Fibroblast of the aortic adventitia (primary cell): ENCODE measurements at places on chromosomes 5 and 9.

GRCh38 chr9:79371948-79372555 is 199.7 kb upstream of the TLE4 start:
- DNase-seq: no peak

- DNase-seq: peak; percentile 93
These were observed 168.9 kb downstream of the MAPKAP1 start for GRCh38 chr9:125538092-125538473.

DNA sequence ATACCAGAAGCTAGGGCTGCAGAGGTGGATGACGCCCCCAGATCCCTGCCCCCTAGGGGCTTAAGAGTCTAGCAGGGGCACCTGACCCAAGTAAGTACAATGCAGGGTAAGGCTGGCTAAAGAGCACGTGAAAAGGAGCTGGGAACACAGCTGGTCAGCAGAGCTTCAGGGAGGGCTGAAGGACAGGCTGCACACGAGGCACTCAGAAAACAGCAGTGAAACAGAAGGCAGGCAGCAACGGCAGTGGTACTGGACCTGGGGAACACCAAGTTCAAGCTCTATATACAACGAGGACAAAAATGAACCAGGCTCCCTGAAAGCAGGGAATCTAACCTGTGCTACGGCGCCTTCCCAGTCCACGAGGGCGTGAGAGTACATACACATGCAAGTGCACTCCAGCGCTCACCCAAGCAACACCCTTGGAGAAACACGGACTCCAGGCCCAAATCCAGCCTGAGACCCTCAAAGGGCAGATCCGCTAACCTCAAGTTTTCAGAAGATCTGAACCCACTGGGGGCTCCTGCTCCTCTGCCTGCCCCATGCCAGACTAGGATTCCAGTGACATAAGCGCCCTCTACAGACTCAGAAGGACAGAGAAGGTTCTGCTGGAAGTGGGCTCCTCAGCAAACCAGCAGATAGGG is 57.4 kb downstream of the PSMB7 start:
- DNase-seq: no peak

DNA sequence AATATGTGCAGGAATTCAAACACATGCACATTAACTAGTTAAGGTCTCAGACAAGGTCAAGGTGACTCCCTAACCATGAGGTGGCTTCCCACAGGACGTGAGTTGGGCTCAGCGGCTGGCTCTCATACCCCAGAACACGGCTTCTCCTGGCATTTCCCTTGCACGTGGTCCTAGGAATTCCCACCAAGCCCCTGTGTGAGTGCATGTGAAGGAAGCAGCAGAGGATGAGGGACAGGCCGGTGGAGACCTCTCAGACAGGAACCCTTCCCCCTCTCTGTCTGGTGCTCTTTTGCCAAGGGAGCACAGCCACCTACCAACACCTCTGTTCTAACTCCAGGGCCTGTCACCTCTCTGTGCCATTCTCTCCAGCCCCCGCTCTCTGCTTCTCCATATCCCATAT is 271.0 kb downstream of the FSTL4 start:
- DNase-seq: no peak

GRCh38 chr5:72815580-72816283 is 729 bp upstream of the TNPO1 start:
- DNase-seq: peak; percentile 55

DNA sequence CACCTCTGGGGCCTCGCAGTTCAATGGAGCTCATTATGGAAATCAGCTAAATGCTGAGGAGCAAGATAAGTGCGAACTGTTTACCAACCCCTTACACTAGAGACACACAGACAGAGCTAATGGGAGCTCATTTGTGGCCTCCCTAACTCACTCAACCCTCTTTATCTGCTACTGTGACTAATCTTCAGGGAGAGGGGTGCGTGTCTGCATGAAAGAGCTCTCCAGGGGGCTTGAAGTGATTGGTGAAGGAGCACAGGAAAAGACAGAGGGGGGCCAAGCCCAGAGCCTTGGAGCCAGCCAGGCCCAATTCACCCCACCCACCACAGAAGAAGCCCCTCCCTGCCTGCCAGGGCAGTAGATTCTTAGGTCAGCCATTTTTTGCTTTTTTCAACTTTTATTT is 466.8 kb upstream of the BRINP1 start:
- DNase-seq: no peak

DNA sequence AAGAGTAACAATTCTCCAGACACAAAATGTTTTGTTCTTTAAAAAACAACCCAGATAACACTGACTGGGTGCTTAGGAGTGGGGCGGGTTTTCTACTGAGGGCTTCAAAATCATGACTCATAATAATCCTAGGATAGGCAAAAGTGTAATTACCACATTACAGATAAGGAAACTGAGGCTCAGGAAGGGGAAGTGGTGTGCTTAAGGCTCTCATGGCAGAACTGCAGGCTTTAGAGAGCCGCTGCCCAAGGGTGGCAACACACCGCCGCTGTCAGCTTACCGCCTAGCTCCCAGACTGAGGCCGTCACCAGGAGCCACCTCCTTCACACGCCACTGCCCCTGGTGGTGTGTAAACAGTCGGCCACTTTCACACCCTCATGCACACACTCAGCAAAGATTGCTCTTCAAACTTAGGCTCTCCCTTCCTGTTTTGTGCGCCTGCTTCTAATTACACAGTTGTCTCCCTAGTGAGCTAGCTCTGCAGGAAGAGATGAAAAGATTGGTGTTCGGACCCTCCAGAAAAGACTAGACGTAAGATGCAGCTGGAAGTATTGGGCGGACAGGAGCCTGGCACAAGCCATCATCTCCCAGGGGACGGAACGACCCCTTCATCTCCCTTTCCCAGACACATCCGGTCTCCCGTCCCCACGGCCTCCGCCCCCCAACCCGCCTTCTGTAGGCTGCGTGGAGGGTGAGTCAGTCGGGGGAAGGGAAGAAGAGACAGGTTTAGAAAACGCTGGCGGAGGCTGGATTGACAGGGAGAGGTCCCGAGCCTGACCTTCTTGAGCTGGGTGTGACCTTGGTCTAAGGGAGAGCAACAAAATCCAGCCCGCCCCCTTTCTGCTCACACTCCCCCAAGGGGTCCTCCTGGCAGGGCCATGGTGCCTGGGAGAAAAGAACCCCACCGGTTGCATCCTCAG is 162.7 kb downstream of the SYK start:
- peak; percentile 33 for DNase-seq

DNA sequence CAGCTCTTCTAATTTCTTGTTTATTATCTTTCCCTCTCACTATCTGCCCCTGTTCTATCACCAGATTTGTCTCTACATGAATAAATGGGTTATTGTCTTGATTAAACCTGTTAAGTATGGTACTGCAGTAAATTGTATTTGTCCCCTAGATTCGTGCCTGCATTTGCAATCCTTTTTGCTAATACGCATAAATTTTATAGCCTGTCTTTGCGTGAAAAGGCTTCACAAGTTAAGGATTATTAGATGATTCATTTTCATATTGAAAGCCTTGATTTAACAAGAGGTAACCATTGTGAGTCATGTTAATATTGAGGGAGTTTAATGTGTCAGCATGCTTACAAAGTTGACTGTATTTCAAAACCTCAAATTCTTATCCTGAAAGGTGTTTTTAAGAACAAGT is 204.6 kb downstream of the PCSK1 start:
- no peak for DNase-seq

- DNase-seq: no peak
These were observed 127.4 kb downstream of the PSAT1 start for GRCh38 chr9:78424299-78424698.

- peak; percentile 53 for DNase-seq
These were observed 43.9 kb downstream of the F2RL2 start for GRCh38 chr5:76579166-76579937.

- no peak for DNase-seq
These were observed 58.1 kb downstream of the HAPLN1 start for GRCh38 chr5:83662558-83662957.

GRCh38 chr5:76125346-76125745 is 42.2 kb downstream of the SV2C start:
- DNase-seq: no peak

DNA sequence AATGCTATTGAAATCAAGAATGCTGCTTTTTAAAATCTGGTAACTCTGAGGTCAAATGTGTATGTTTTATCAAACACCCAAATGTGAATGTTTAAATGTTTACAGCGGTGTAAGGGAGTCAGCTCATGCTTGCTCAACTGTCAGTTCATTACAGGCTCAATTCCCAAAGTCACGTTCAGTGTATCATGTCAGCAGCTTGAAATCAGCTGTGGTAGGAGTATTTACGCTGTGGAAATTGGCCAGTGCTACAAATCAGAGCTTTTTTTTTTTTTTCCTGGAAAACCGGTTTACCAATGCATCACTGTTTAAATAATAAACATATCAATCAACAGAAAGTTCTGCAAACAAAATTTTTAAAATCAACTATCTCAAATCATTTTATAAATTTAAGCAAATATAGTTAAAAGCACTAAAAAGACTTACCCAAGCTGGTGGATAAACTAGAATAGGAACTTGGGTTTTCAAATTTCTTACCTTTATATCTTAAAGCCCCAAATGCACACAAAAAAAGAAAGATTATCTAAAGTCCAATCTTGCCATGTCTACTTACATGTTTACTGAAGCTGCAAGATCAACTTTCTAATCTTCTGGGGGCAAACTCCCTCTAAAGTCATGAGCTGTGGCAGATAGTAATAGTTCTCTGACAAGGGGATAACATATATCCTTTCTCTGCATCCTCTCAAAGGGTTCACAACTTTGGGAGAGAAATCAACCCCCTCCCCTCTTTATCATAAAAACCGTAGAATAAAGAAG is 57.6 kb upstream of the GRAMD2B start:
- DNase-seq: no peak

DNA sequence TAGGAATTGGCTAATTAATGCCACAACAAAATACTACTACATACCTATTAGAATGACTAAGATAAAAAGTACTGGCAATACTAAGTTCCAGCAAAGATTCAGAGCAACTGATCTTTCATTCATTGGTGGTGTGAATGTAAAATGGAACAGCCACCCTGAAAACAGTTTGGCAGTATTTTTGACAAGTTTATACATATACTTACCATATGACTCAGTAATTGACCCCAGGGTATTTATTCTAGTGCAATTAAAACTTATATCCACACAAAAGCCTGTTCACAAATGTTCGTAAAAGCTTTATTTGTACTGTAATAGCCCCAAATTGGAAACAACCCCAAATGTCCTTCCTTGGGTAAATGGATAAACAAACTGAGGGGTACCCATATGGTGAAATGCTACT is 270.8 kb upstream of the ACTBL2 start:
- no peak for DNase-seq

DNA sequence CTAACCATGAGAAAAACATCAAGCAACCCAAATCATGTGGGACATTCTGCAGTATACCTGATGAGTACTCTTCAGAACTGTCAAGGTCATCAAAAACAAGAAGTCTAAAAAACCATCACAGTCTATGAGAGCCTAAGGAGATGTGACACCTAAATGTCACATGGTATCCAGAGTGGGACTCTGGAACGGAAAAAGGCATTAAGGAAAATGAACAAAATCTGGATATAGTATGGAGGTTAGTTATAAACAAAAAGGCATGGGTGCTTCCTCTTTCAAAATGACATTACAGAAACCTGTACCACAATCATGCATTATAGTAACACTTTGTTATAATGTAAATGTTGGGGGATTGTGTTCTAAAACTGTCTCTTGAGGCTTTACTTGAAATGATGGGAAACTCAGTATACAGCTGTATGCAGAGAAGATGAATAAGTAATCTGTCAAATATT is 47.4 kb downstream of the PRKACG start:
- DNase-seq: no peak

DNA sequence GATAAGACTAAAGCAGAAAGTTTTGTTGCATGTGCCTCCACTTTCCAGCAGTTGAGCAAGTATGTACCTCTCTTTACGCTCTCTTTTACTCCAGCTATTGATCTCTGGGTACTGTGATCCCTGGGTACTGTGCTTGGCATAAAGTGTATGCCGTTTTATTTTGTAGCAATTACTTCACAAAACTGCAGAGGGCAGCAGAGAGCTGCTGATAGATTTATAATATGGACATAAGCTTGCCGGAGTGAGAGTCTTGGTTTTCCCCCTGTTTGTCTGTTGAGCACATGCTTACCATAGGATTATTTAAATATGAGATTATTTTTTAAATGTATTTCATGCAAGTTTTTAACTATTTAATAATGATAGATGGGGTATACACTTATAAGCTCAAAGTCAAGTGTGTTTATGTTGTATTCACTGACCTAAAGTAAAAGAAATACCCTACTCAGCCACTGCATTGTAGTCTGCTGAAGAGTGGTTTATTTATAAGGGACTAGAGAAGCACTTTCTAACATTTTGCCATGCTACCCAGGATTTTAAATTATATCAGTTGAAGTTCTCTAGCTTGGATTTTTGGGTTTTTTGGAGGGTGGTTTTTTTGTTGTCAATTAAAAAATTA is 13.0 kb downstream of the TTC1 start:
- peak; percentile 85 for DNase-seq

DNA sequence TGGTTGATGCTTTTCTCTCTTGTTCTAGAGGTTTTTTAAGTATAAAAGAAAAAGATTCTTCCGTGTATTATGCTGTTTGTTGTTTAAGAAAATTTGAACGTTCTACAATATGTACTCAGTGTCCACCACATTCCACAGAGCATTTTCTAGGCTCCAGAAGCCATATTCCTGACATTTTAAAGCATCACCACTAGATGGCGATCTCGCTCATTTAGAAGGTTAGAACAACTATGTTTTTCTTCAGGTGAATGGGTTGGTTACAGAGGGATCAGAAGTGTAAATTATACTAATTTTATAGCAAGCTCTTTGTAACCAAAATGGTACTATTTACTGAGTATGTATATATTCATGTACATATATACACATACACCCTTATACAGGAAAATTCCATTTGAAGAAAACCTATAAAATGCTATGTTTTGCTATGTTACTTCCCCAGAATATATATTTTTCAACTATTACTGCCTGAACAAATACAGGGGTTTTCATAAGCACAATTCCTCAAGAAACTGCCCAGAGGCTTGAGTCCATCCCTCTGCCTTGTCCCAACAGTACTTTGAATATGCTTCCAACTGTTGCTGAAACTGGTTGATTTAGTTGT is 284.3 kb downstream of the CCDC171 start:
- DNase-seq: peak; percentile 79

DNA sequence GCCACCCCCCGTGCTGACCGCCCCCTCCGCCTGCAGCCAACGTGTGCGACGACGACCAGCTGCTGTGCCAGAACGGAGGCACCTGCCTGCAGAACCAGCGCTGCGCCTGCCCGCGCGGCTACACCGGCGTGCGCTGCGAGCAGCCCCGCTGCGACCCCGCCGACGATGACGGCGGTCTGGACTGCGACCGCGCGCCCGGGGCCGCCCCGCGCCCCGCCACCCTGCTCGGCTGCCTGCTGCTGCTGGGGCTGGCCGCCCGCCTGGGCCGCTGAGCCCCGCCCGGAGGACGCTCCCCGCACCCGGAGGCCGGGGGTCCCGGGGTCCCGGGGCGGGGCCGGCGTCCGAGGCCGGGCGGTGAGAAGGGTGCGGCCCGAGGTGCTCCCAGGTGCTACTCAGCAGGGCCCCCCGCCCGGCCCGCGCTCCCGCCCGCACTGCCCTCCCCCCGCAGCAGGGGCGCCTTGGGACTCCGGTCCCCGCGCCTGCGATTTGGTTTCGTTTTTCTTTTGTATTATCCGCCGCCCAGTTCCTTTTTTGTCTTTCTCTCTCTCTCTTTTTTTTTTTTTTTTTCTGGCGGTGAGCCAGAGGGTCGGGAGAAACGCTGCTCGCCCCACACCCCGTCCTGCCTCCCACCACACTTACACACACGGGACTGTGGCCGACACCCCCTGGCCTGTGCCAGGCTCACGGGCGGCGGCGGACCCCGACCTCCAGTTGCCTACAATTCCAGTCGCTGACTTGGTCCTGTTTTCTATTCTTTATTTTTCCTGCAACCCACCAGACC is 80.2 kb downstream of the NTNG2 start:
- DNase-seq: peak; percentile 32
